ENCODE measurements at places on chromosomes 7 and 10.

DNA sequence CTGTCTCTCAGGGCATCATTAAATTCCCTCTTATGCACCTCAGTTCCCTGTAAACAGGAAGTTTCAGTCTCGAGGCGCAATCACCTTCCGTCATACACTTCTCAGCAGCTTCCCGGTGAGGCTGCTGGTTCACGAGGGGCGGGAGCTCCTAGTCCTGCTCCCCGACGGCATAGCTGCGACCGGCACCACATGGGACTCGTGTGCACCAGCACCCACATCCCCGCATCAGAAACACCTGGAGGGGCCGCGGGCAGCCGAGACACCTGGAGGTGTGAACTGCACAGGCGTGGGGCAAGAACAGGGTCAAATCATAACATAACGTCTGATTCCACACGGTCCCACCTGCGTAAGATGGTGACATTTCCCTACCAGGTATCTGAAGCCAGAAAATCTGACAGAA lies 52.7 kb downstream of the DIP2C start:
- no peak for DNase-seq

- no peak for DNase-seq
These were observed 59.6 kb downstream of the RUNDC3B start for GRCh38 chr7:87687653-87688254.

DNA sequence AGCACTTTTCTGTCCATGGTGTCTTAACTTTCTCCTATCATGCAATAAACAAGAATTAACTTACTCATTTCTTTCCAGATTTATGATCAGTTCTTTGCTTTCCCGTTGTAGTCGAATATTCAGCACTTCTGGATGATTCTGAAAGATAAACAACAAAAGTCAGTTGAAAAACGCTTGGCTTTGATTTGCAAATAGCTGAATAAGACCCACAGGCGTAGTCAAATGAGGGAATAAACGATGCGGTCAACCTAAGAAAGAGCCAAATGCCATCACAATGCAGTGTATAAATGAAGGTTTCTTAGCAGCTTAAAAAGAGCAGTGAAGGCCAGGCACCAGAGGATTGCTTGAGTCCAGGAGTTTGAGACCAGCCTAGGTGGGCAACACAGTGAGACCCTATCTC lies 109.4 kb downstream of the ADAM12 start:
- DNase-seq: no peak

GRCh38 chr10:109978481-109978880 lies 29.3 kb upstream of the ADD3 start:
- DNase-seq: no peak

DNA sequence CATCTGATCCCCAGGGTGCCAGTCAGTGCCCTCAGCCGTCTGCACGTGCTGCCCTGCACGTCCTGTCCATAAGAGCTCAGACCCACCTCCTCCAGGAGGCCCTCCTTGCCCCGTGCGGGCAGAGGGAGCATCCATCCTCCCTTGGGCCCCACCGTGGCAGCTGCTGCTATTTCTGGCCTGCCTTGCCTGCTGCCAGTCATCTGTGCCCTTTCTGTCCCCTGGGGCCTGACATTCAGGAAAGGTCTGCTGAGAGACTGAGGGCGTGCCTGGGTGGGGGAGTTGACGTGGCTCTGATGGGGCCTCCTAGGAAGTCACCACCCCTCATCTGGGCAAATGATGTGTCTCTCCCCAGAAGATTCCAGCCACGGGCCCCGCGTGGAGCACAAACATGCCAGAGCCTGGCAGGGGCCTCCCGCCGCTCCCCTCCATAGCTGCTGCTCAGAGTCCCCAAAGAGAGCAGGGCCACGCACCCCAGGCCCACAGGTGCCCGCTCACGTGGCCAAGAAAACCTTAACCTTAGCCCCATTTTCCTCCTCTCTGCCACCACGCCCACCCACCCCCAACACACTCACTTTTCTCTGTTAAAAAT lies 21.8 kb downstream of the DPYSL4 start:
- no peak for DNase-seq

GRCh38 chr10:13816195-13816925 lies 229.6 kb downstream of the PRPF18 start:
- DNase-seq: no peak

GRCh38 chr10:52313933-52314821 lies at the start of gene DKK1:
Gene DKK1 (plus strand): TSS chr10:52314281. CDS start chr10:52314435, 154 bp downstream.
- DNase-seq: peak; percentile 68

GRCh38 chr7:37709631-37710509 lies 26.3 kb downstream of the GPR141 start:
- DNase-seq: no peak

DNA sequence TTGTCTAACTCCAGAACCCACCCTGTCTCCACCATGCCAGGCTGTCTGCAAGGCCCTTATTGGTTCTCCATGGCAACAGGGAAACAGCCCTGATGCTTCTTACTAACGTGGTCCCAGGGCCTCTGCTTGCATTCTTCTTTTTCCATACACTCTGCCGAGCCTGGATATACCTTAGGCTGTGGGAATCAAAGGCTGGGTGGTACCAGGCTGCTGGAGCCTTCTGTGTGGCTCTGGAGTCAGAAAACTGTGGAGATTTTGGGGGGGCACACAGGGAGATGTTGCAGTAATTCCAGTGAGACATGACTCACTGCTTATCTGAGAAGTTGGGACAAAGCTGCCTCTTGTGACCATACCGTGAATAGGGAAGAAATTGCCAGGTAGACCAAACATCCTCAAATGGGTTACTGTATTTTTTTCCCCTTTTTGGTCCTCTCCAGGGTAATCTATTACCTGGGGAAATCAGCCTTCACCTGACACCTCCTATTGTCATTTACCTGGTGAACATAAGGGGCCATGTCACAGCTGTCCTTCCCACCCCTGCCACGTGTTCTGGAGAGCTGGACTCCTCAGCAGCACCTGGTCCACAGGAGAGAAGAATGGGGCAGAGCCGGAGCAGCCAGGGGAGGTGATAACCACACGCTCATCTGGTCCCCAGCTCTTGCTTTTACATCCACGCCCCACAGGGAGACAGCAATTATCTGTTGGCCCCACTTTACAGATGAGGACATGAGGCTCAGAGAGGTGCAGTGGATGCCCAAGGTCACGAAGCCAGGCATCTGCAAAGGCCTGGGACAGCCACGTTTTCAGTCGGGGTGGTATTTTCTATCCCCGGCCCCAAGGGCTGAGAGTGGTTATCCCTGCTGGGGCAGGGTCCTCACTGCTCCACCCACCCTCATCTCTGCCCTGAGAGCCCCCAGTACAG lies 4.6 kb downstream of the CHST3 start:
- DNase-seq: no peak

DNA sequence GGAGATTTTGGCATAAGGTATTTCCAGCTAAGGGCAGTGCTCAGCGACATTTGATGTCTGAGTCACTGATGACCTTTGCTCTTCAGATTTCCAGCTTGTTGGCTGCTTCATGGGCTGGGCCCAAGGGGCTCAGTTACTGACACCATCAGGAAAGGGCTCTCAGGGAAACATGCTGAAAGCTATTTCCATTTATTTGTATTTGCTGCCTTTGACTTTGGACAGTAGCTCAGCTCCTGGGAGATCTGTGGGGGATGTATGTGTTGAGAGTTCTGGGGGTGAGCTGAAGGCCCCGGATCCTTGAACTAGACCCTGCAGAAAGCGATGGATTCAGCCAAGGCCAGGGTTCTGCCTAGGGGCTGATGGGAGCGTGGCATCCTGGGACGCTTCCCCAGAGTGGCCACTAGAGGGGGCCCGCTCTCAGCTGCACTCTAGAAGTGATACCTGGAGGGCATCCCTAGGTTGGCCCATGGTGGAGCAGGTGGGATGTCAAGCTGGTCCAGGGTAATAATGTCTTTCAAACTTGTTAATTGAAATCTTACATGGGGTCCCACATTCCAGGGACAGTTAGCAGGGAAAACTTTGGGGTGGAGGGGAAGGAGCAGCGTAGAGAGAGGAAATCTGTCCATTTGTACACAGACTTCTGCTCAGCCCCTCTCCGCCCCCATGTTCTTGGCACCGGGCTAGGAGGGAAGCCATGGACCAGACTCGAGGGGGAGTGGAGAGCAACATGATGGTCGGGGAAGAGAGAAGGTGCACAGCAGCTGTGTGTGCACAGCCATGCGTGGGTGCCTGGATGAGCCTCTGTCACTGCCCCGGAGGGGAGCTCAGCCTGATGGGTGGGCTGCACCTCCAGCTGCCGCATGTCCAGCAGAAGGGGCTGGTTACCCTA lies 3.0 kb upstream of the BTBD16 start:
- peak; percentile 49 for DNase-seq

- no peak for DNase-seq
These were observed 210.7 kb downstream of the SKAP2 start for GRCh38 chr7:26653430-26654399.

DNA sequence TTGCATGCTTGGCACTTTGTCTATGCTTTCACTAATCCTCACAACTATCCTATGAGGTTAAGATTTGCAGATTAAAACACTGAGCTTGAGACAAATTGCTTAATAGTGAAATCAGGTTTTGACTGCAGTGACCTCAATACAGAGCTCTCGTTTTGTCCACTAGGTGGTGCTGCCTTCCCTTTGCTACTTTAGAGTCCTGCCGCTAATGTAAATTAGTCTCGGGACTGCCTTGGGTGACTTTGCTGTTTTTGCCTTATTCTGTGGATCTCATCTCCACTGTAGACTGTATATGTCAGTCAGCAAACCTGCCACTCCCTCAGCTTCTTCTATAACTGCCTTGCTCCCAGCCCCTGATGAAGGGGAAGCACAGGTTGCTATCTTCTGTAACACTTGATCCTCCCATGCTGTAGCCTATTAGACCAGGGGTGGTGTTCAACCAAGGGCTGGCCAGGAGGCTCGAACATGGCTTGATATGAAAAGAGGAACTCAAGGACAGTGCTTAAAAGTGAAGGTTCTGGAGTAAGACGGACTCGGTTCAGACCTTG lies 26.0 kb downstream of the ASB4 start:
- DNase-seq: peak; percentile 26

DNA sequence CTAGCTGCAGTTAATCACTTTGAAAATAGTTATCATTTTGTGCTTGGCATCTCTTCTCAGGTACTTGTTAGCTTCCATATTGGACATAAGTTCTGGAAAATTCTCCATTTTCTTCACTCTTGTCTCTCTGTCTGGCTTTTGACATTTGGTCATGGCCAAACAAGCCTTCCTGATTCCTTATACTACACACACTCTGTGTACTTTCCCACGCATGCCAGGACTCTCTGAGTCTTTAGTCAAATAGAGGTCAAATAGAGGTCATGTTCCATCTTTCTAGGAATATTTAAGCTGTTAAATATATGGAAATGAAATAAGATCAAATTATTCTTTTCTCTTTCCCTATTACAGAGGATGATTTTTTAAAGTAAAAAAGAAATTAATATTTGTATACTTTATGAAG lies 235.5 kb upstream of the PLXDC2 start:
- DNase-seq: no peak

Data from H54 (cell line).